ENCODE measurements at places on chromosomes 2 and 18.

- DNase-seq = no peak
These were observed 221.0 kb downstream of the MTX2 start for GRCh38 chr2:176490061-176490861.

- no peak for DNase-seq
These were observed 173.0 kb downstream of the PTGR3 start for GRCh38 chr18:75035928-75036327.

DNA sequence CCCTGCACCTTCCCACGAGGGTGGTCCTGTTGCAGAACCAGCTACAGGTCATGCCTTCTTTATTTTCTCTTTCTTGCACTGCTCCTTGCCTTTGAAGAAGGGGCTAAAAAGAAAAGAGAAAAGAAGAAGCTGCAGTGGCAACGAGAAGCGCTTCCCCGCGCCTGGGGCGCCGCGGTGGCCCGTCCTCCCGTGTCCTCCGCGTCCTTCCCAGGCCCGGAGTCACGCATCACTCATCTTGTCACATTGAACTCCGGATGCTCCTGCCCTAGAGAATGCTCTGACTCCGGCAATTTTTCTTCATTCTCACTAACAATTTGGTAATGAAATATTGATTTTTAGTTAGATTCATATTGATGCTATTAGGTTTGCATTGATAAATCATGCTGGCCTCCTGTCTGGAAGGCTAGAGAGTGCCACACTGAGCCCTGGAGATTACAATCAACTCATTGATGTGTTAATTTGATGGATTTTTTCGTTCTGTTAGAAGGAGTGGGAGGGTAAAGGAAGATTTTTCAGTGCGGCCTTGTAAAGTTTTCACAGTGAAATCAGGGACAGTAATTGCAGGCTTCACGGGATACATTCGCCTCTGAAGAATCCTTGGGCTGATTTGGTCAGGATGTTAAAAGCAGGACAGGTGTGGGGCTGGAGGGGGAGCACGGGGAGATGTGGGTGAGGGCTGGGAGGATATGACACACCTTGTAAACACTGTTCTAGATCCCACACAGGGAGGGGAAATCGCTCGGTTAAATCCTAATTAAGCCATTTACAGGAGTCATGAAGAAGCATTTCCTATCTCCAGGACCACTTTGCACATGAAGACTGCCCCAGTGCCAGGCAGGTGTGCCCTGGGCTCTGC is 349.3 kb downstream of the ZNF516 start:
- DNase-seq = no peak

DNA sequence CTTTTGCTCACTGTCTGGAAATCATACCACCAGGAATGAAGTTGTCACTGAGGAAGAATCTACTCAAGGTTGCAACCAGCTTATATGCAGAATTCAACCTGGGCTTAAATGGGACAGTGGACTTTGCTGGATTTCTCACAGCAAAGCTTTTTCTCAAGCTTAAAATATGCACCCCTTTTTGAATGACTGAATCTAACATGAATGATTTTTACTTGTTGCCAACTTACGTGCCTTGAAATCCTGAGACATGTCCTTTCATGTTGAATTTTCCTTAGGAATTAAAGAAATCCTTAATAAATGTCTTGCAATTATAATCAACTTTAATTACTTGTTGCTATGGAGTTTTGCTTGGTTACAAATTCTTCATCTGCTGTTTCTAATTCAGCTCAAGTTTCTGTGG is 57.4 kb downstream of the SPP2 start:
- DNase-seq = no peak

GRCh38 chr2:74436848-74437695 is 4.7 kb downstream of the RTKN start:
- no peak for DNase-seq

- DNase-seq = no peak
These were observed 36.6 kb upstream of the IKZF2 start for GRCh38 chr2:213187833-213188532.

- no peak for DNase-seq
These were observed 142.7 kb downstream of the CYP26B1 start for GRCh38 chr2:72004976-72005375.

GRCh38 chr18:6638447-6638846 is 91.1 kb upstream of the ARHGAP28 start:
- DNase-seq = no peak

GRCh38 chr2:67840460-67841068 is 222.2 kb downstream of the C1D start:
- no peak for DNase-seq

GRCh38 chr18:21680161-21680560 is 24.4 kb downstream of the ABHD3 start:
- DNase-seq = no peak

- no peak for DNase-seq
These were observed 673.1 kb downstream of the SOCS6 start for GRCh38 chr18:70961939-70962338.

GRCh38 chr2:81974216-81974615 is 1669.7 kb upstream of the LRRTM1 start:
- DNase-seq = no peak

DNA sequence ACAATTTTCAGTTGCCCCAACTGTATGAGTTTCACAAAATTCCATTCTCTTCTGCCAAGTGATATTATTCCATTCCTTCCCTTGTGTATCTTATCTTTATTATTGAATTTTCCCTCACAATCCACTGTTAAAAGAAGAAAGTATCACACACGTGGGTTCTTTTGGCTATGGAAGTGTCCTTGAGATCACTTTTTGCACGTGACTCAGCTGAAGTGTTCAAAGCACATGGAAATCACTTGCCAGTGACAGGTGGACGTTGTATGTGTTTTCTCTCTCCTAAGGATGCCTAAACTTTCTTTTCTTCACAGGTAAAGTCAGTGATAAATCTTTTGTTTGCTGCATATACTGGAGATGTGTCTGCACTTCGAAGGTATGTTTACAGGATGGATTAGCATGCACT is 60.7 kb downstream of the STAT1 start:
- DNase-seq = no peak

GRCh38 chr2:98895221-98895620 is 40.8 kb downstream of the CRACDL start:
- DNase-seq = no peak

DNA sequence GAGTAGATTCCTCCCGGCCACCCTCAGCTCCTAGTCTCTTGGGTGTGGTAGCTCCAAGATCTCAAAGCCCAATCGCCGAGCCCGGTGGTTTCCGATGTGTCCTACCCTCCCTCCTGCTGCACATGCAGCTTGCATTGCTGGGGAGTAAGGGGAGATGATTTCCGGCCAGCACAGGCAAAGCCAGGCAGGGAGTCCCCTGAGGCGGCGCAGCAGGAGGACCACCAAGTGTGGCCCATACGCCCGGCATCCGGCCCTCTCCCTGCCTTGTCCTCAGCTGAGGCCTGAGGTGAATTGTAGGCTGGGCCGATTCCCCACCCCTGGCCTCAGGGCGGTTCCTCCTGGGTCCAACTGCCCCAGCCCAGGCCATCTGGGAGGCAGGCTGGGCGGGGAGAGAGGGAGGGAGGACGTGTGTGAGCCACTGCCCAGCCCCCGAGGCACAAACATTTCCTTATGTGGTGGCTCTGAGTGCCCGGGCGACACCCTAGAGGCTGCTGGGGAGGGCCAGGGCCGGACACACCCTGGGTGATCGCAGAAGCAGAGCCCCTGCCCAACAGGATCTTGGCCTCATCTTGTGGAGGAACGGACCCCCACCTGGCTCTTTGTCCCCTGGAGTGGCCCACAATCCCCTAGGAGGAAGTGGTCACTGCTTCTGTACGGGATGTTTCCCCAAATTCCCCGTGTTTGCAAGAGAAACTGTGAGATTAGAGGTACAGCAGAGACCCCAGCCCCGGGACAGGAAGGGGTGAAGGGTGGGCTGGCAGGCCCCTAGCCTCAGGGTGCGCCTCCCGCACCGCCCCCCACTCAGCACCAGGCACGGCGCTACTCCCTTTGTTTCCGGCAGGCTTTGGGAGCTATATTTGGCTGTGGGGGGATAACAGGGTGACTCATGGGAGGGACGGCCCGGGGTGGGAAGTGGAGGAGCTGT is 41.9 kb upstream of the PTMA start:
- no peak for DNase-seq

- no peak for DNase-seq
These were observed 144.2 kb upstream of the ID2 start for GRCh38 chr2:8537562-8538155.

GRCh38 chr18:22538426-22538825 is 120.7 kb upstream of the CTAGE1 start:
- DNase-seq = no peak

DNA sequence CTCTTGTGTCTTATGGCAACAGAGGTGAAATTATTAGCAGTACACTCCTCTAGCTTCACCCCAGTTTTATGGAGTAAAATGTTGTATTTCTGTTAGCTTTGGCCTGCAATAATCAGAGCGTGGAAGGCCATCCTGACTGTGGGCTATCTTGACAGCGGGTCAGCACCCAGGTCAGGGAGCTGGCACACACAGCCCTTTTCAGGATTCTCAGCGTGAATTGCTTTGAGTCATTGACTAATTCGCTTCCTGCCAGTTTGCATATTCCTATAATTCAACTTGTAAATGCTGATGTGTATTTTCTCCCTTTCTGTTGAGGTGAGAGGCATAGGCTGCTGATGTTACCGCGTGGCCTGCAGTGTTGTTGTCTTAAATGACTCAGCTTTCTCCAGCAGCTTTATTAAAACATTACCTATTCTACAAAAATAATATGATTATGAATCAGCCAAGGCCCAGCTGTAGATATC is 109.6 kb upstream of the EML6 start:
- DNase-seq = no peak

DNA sequence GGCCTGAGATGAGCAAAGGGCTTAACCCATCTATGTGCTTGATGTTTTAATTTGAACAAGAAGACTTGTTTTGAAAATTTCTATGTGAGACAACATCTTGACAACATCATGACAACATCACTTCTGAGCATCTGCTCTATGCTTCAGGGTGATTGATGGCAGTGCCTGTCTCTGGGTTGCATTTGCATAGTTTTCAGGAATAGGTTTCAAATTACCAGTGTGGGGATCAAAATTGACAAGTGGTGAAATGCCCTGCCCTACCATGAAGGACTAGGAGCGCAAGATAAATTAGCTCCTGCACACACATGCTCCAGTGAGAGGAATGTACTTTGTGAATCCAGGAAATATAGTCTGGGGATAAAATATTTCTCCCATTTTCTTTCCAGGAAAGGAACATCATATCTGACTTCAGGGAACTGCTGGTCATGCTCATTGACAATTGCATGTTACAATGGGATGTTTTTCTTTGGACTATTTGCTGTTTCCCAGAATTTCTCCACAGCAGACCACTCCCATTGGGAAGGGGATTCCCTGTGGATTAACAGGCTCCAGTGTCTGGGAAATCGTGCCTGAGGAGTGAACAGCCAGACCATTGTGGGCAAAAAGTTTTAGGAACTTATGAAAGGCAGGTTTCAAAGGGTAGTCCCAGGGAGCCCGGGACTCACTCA is 45.3 kb upstream of the IL1R2 start:
- DNase-seq = no peak

DNA sequence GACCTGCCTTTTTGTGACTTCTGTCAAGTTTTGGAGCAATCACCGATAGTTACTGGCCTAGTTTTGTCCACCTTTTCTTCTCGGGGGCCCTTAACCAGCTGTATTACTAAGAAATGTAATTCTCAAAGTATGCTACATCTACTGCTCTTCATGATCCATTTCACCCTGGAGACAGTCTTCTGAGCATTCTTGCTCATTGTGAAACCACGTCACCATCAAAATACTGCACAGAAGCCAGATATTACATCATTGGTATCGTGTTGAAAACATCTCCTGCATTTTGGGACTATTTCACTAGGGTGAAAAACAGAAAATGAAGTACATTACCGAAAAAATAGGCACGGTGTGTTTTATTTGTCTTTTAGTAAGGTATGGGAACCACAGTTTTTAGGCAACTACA is 11.7 kb downstream of the LYPD6B start:
- no peak for DNase-seq

DNA sequence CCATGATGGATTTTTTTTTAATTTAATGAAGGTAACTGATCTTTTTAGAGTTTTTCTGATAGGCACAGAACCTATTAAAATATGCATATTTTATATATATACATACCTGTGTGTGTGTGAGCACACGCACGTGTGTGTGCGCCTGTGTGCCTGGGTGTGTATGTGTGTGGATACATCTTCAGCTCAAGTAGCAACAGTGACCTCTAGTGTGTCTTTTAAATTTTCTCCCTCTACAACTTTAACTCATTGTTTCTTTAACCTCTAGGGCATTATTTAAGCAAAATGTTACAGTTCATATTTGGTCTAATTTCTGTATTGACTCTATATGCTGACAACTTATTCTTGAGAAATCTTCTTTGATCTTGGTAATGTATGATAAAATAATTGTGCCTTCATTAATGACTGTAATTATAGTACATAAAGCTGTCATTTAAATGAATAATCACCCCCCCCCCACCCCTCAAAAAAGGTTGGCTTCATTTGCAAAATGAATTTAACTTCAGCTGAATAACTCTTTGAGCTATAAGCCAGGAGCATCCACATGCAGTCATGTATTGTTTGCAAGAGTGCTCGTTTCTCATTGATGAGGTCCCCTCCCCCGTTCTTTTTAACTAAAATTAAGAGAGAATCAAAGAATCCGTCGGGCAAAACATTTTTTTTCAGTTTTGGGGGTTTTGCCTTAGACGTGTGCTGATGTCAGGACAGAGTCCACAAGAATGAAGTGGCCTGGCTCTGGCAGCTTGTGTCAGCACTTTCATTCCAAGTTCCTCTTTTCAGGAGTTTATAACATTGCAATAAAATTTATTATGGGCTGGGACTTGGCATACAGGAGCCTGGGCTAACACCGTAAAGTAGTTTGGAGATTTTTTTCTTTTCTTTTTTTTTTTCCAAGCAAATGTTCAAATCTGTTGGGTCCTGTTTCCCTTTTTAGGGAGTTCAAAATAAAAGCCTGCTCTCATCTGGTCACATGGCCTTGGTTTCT is 80.0 kb downstream of the ETAA1 start:
- no peak for DNase-seq

- DNase-seq = no peak
These were observed 41.4 kb upstream of the LRPPRC start for GRCh38 chr2:44037221-44037620.

Measured in activated T-cell treated with anti-CD3 and anti-CD28 coated beads, Interleukin-2, amount 50 U/mL, for 4 hours (primary cell).